CD4-positive, alpha-beta T cell treated with Interleukin-17A for 1 hour (primary cell): ENCODE measurements at places on chromosomes 6 and 20.

DNA sequence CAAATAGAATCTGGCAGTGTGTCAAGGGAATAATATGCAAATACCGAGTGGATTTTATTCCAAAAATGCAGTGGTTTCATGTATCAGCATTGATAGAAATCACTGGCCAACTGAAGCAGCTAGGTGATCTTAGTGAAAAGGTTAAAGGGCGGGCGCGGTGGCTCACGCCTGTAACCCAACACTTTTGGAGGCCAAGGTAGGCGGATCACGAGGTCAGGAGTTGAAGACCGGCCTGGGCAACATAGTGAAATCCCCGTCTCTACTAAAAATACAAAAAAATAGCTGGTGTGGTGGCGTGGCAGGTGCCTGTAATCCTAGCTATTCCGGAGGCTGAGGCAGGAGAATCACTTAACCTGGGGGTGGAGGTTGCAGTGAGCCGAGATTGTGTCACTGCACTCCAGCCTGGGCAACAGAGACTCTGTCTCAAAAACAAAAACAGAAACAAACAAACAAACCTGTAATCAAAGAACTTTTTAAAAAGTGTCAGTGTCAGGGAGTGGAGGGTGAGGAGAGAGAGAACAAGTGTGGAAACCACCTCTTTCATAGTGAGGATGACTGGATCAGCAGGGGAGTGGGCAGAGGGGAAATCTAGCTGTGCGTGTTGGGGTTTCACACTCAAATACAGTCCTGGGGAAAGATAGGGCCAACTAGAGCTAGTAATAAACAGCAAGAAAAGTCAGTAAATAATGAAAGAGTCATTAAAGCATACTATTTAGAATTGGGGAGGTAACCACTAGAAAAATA lies 57.1 kb downstream of the CDS2 start:
- DNase-seq: no peak

GRCh38 chr6:35727935-35728682 lies 8.7 kb upstream of the ARMC12 start:
- peak; percentile 91 for DNase-seq

DNA sequence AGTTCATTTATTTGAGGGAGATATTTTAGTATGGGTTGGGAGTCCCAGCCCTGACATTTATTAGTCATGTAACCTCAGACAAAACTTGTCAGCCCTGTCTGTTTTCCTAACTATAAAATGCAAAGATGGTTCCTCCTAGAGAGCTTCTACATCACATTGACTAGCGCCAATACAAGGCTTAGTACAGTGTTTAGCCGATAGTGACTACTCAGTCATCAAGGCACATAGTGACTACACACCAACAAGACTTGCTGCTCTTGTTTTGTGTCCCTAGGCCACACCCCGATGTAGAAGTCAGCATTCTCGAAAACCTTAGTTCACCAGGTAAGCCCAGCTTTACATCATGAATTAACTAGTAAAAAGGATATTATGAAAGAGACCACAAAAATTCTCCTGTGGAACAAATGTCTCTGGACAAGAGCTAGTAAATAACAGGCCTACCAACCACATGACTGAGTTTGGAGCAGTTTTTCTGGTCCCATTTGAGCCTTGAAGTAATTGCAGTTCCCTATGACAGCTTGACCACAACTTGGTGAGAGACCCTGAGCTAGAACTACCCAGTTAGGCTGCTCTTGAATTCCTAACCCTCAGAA lies 68.8 kb downstream of the PFDN4 start:
- no peak for DNase-seq

DNA sequence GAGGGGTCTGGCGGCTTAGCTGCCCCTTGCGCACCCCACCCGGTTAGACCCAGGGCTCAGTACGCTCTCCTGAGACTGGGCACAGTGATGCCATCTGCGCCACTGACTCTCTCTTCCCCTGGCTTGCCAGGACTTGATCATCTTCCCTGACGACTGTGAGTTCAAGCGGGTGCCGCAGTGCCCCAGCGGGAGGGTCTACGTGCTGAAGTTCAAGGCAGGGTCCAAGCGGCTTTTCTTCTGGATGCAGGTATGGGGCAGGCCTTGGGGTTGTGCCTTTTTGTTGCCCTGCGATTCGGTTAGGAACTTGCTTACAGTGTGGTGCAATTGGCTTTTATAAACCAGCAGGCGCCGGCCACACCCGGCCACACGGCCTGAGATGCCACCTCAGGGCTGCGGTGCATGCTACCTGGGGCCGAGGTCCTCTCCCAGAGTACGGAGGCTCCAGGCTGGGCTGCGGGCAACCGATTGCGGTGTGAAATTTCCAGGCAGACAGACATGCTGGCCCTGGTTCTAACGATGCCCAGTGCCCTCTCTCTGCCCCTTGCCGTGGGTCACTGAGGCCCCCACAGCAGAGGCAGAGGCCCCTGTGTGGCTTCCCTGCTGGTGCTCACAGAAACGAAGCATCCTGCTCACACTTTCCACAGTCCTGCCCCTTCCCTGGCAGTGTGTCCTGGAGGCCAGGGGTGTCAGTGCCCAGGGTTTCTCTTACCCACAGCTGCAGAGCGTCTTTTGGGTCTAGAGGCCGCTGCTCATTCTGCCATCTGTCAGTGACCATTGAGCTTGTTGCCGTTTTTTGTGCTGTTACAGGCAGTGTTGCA lies 1.7 kb downstream of the ADRM1 start:
- DNase-seq: no peak

GRCh38 chr6:32183483-32184083 lies 470 bp downstream of the AGER start:
- DNase-seq: no peak

DNA sequence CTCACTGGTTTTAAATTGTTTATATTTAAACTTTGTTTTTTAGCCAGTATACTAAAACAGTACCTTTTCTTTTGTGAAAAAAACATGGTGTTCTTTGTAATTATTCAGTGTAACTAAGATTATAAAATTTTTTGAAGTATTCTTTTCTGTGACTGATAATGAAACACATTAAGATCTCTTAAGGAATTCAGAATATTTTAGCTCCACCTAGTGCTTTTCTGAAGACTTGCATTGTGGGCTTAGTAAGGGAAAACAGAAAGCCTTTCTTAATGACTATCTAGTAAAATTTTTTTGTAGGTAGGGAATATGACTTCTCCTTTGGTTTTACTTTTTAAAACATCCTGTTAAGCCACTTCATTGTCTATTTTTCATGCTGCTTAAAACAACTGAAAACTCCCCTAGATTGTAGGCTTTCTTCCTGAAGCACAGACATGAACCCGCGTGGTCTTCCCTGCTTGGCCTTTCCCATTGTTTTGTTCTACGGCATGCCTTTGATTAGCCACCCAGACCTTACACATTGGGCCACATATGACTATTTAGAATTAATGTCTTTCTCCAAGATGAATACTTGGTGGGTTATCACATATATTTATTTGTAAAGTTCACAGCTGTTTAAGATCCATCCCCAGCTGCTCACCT lies 72.1 kb downstream of the AFDN start:
- DNase-seq: peak; percentile 36

- no peak for DNase-seq
These were observed 850.8 kb downstream of the EPHA7 start for GRCh38 chr6:92568541-92568940.

- no peak for DNase-seq
These were observed 59.2 kb upstream of the SLC32A1 start for GRCh38 chr20:38665094-38665493.

GRCh38 chr6:39086711-39087110 lies 28.3 kb downstream of the SAYSD1 start:
- no peak for DNase-seq

DNA sequence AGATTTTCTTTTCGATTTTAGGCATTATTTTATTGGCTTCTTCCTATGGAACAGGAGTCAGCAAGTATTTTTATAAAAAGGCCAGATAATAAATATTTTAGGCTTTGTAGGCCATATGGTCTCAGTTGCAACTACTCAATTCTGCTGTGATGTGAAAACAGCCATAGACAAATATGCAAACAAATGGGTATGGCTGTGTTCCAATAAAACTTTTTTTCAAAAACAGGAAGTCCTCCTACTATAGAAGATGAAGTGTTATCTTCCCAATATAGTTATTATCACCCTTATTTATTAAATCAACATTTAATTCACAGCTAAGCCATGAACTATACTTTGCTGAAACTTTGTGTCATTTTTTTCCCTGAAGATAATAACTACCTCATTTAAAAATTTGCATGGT lies 57.2 kb downstream of the CHD6 start:
- DNase-seq: no peak

DNA sequence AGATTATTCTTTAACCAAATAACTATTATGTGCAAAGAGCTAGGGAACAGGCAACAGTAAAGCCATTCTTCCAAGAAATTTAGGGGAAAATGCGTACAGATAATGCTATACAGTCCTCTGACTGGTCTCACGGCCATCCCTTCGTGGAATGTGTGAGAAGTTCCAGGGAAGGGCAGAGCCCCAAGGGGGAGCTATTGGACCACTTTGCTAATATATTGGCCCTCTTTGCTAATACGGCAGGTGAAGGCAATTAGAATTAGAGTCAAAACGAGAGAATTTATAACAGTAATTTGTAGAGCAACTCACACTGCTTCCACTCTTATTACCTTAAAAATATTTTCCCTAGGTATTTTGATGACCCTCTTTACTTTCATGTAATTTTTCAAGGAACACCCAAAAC lies 140.4 kb downstream of the IMPG1 start:
- no peak for DNase-seq

DNA sequence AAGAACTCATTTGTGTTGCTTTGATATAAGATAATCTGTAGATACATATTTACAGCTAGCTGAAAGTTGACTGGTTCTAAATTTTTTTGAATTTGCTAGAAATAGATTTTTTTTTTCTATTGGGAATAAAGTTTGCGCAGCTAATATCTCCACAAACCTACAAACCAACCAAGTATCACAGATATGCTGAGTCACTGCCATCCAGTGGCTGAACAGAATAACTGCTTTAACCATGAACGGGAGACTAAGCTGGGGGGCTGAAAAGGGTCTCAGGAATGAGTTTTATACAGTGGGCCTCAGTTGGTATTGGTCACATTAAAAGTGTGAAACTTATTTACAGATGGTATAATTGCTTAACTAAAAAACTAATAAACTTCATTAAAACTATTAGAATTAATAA lies 326.7 kb upstream of the CNR1 start:
- DNase-seq: no peak

- no peak for DNase-seq
These were observed 274.9 kb downstream of the RFPL4B start for GRCh38 chr6:112622036-112622435.

GRCh38 chr6:72290620-72291019 lies 331.2 kb upstream of the KCNQ5 start:
- no peak for DNase-seq

DNA sequence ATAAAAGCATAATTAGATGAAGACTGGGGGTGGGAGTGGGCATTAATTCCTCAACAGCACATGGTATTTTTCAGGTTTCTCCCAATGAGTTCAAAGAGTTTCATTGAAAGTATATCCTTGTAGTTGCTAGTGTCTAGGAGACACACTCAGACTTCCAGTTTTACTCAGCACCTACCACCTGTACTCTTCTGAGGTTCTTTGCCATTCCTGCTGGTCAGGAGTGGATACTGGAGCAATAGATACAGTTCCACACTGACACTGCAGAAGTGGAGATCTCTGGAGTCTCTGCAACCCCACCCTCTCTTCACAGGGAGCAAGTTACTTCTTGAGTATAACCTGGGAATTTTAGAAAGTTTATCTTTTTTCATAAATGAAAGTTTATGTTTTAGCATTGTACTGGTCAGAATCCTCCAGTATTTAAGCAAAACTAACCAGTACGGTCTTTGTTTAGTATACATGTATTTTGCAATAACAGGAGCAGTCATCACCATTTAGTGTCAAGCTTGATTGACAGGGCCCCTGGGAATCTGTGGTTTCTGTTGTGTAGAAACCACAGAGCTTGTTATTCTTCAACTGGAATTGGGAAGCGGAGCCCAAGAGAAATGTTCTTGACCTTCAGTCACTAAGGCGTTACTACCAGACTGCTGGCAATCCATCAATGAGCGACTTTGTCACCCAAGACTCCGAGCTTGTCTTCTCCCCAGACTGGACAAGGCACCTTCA lies 148.1 kb downstream of the ZDHHC14 start:
- DNase-seq: no peak

DNA sequence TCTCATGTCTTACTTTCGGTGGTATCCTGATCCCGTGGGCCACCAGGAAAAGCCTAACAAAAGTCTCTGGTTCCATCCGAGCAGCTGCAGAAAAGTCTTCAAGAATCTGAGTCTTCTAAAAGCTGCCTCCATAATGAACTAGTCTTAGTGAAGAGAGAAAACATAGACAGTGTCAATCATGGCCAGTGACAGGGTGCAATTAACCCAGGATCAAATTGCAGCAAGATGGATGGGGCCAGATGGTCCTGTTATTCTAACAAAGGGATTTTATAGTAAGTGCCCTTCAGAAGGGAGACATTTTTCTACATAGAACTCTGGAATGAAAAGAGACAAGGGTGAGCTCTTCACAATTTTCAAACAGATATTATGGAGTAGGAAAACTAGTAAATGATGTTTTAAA lies 281.6 kb upstream of the ZFP64 start:
- no peak for DNase-seq

DNA sequence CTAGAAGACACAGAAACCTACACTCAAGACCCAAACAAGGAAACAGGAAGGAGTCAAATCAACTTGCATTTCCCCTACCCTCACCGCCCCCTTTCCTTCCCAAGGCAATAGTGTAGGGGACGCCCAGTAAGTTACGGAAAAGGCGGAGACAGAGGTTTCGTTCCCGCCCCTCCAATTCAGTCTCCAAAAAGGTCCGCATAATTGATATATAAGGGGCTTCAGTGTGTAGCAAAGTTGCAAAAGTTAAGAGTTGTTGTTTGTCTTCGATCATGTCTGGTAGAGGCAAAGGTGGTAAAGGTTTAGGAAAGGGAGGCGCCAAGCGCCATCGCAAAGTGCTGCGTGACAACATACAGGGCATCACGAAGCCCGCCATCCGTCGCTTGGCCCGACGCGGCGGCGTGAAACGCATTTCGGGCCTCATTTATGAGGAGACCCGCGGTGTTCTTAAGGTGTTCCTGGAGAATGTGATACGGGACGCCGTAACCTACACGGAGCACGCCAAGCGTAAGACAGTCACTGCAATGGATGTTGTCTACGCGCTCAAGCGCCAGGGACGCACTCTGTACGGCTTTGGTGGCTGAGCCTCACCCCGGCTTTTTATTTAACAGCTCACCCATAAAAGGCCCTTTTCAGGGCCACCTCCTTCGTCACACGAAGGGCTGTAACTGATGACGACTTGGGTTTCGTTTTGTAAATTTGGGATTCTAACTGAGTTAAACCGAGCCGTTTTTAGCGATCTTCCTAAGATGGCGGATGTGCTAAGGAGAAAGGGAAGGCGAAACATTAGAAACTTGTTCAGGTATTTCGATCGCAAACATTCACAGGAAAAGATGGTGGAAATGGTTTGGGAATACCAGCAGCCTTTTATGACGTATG lies 124.6 kb upstream of the BTN3A2 start:
- DNase-seq: peak; percentile 94

GRCh38 chr6:25652007-25652515 lies at the start of gene SCGN:
SCGN (plus strand) TSS chr6:25652215; CDS start chr6:25652404, 189 bp downstream.
- DNase-seq: peak; percentile 5

DNA sequence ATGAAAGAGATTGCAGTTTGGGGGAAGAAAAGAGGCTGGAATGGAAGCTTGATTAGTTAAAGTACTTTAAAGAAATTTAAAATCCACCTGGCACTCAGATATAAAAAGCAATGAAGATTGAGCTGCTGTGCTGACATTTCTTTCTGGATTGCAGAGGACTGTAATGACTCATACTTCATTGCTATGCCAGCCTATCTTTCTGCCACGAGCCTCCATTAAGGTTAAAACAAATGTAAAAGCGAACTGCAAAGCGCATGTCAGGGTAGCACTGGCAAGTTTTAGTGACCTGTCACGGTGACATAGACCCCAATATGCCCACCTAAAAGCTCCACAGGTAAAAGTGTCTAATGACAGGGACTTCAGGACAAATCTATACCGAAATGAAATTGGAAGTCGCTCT lies 449.6 kb downstream of the C6orf118 start:
- no peak for DNase-seq
